CD4-positive, alpha-beta memory T cell (primary cell): ENCODE measurements at places on chromosomes 7 and 10. TPM values are rescaled to one million over a fixed set of nuclear protein-coding genes. Genes with fewer than 3 reads are reported as not detected.

DNA sequence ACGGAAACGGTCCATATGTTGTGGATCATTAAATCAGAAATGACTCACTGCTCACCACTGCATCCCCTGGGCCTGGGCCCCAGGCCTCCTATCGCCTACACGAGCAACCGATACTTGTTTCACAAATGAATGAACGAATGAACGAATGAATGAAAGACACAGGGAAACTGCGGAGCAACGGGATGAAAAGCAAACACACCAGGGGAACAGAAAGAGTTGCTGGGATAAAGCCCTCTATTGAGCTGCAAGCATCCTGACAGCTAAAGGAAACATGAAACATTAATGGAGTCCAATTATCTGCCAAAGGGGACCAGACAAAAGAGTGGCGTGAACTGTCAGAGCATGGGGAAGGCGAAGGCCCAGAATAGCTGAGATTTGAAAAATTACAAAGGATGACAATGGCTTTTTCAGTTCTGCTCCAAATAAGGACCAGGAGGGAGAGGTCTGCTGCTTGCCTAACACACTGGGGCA lies 92.1 kb downstream of the GRB10 start:
- no peaks in the 10 kb centered on the region for H3K27me3 ChIP-seq
- no peak overlapping the region for H3K27ac ChIP-seq
- no peak for DNase-seq
- no peaks in the 10 kb centered on the region for H3K36me3 ChIP-seq

GRCh38 chr10:115937768-115938056 lies 335.3 kb downstream of the GFRA1 start:
- no peak overlapping the region for H3K27ac ChIP-seq
- H3K27me3 ChIP-seq, result no peaks in the 10 kb centered on the region
- H3K36me3 ChIP-seq, result no peaks in the 10 kb centered on the region
- H3K4me3 ChIP-seq, result no peak overlapping the region

DNA sequence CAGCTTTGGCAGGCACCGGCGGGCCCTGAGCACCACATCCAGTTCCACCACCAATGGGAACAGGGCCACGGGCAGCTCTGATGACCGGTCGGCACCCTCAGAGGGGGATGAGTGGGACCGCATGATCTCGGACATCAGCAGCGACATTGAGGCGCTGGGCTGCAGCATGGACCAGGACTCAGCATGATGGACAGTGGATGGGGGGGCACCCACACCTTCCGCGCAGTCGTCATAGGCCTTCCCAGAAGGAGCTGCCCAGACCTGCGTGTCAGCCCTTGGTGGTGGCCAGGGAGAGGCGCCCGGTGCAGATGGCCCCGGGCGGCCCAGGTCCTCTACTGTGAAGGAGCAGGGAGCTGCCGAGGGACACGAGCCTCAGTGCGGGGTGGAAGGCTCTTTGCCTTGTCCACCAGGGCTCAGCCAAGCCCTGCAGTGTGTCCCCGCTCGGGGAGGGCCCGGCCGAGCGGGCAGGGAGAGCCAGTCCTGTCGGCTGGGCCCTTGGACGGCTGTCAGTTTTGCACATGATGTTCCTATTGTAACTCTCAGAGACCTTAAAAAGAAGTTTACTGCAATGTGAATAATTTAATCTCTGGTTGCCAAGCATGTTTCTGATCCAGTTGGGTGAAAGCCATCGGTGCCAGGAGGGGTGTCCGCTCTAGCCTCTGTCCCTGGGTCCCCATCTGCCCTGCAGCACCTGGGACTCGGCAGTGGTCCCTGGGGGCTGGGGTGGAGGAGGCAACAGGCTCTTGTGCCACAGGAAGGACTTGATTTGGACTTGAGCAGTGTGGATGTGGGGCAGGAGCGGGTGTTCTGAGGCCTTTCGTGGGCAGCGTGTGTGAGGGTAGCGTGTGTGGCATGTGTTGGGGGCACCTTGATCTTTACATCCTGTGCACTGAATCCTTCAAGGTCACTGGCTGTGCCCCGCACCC lies 12.6 kb downstream of the NACAD start:
- H3K4me3 ChIP-seq, result no peak overlapping the region
- no peak overlapping the region for H3K27ac ChIP-seq
- DNase-seq, result no peak
- H3K4me1 ChIP-seq, result no peaks in the 10 kb centered on the region
- no peaks in the 10 kb centered on the region for H3K27me3 ChIP-seq

GRCh38 chr7:25658375-25658774 lies 430.1 kb upstream of the NPVF start:
- no peak overlapping the region for H3K27ac ChIP-seq
- no peaks in the 10 kb centered on the region for H3K4me1 ChIP-seq
- H3K36me3 ChIP-seq, result no peaks in the 10 kb centered on the region
- no peak for DNase-seq
- no peak overlapping the region for H3K4me3 ChIP-seq

DNA sequence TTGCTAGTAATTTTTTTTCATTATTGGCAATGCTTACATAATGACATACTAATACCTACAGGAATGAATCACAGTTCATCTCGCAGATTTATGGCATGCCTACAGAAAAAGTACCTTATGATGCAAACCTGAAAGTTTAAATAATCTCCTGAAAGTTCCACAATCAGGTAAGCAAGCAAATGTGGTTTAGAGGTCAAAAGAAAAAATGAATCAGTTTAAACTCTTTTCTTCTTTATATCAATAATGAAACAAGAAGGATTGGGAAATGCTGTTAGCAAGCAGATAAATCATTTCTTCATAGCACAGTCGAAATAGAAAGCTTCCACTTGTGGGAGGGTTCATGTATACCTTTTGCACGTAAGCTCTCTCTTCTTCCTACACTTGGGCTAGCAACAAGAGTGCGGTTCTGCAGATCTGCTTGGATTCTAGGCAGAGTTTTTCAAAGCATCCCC lies 53.7 kb upstream of the MTPN start:
- no peak overlapping the region for H3K4me3 ChIP-seq
- no peaks in the 10 kb centered on the region for H3K4me1 ChIP-seq
- H3K27me3 ChIP-seq, result no peaks in the 10 kb centered on the region
- H3K36me3 ChIP-seq, result no peaks in the 10 kb centered on the region

DNA sequence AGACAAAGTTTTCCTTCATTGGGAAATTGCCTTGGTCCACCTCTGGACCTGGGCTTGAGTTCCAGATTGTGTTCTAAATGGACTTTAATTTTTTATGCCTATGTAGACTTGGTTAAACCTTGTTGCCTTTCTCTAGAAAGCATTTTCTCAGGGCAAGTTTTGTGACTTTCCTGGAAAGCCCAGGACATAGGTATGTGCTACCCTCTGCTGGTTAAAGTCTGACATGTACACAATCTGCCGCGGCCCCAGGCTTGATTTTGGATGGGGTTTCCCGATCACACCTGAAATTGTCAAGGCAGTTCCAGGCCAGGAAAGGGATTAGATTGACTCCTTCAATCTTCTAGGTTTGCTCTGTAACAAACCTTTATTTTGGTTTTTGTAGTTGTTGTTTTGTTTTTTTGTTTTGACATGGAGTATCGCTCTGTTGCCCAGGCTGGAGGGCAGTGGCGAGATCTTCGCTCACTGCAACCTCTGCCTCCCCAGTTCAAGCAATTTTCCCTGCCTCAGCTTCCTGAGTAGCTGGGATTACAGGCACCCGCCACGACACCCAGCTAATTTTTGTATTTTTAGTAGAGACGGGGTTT lies 14.1 kb upstream of the AKR1B10 start:
- peak; percentile 23 for DNase-seq
- H3K4me1 ChIP-seq, result no peaks in the 10 kb centered on the region
- H3K4me3 ChIP-seq, result no peak overlapping the region
- no peak overlapping the region for H3K27ac ChIP-seq

- H3K27ac ChIP-seq, result peak within 1 kb of the TSS; percentile 63
- no peaks in the 10 kb centered on the region for H3K27me3 ChIP-seq
- peak within 1 kb of the TSS; percentile 54 for H3K4me3 ChIP-seq
- H3K4me1 ChIP-seq, result peaks cover 27% of the 10 kb centered on the region
- no peak for DNase-seq
- no peaks in the 10 kb centered on the region for H3K36me3 ChIP-seq
Observed at GRCh38 chr7:2631946-2632732, at the start of gene TTYH3. Gene TTYH3 (plus strand): TSS chr7:2631986. CDS start chr7:2632156, 170 bp downstream.

- no peak overlapping the region for H3K27ac ChIP-seq
- H3K4me3 ChIP-seq, result no peak overlapping the region
- H3K4me1 ChIP-seq, result no peaks in the 10 kb centered on the region
- no peaks in the 10 kb centered on the region for H3K27me3 ChIP-seq
- no peak for DNase-seq
Observed at GRCh38 chr7:116045532-116045931, 15.0 kb upstream of the TFEC start.

DNA sequence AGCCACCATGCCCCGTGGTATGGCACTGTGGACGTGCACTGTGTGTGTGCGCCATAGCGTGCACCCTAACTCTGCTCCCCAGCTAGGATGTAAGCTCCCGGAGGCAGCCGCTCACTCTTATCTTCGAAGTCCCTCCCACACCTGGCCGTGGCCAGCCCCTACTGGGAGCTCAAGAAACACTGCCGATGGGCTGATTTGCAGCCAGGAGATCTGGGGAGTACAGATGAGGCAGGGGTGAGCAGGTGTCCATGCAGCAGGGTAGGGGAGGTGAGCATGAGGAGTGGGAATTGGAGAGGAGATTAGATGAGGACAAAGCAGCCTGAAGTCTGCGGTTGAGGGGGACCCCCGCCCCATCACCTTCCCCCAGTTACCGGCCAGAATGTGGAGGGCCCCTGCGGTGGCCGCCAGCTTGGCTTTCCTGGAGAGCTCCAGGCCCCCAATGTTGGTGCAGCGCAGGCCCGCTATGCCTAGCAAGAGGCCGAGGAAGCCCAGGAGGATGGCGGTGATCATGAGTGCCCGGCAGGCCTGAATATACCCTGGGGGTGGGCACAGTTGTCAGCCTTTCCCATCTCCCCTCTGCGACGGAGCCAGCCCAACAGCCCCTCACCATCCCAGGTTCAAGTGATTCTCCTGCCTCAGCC lies 3.6 kb downstream of the CLDN15 start:
- H3K4me3 ChIP-seq, result no peak overlapping the region
- no peak for DNase-seq
- peaks cover 15% of the 10 kb centered on the region for H3K36me3 ChIP-seq
- H3K27ac ChIP-seq, result no peak overlapping the region

DNA sequence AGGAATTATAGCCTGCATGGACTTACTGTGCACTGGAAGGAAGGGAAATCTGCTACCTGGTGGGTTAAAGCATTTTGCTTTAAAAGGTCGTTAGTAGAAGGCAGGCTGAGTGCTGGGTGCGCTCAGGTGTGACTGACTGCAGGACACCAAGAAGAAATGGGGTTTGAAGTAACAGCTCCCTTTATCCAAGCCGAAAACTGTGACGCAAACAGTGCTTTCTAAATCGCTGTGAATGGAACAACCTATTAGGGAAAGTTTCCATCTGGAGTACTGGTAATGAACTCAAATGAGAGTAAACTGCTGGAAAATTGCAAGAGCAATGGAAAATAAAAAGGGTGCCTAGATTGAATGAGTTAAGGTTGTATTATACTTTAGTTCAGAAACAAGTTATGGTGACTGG lies 95.3 kb downstream of the CNNM2 start:
- no peaks in the 10 kb centered on the region for H3K36me3 ChIP-seq
- H3K27me3 ChIP-seq, result no peaks in the 10 kb centered on the region
- H3K4me3 ChIP-seq, result no peak overlapping the region
- no peak for DNase-seq
- H3K4me1 ChIP-seq, result no peaks in the 10 kb centered on the region
- no peak overlapping the region for H3K27ac ChIP-seq

DNA sequence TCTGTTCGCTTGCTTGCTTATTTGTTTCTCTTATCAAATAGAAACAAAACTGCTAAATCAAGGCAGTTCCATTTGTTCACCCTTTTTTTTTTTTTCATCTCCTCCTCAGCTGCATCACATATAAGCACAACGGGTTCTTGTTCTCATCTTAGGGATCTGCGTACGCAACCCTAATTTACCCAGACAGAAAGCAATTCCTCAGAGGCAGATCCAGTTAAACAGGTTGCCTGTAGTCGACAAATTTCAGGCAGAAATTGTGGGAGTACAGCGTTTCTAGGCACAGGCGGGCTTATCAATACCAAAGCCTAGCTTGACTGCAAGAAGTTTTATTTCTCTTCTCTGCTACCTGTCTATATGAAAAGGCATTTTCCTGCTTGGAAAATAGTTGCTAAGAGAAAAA lies 565.4 kb downstream of the NXPH1 start:
- no peak overlapping the region for H3K27ac ChIP-seq
- H3K4me1 ChIP-seq, result no peaks in the 10 kb centered on the region
- no peaks in the 10 kb centered on the region for H3K36me3 ChIP-seq
- H3K4me3 ChIP-seq, result no peak overlapping the region

DNA sequence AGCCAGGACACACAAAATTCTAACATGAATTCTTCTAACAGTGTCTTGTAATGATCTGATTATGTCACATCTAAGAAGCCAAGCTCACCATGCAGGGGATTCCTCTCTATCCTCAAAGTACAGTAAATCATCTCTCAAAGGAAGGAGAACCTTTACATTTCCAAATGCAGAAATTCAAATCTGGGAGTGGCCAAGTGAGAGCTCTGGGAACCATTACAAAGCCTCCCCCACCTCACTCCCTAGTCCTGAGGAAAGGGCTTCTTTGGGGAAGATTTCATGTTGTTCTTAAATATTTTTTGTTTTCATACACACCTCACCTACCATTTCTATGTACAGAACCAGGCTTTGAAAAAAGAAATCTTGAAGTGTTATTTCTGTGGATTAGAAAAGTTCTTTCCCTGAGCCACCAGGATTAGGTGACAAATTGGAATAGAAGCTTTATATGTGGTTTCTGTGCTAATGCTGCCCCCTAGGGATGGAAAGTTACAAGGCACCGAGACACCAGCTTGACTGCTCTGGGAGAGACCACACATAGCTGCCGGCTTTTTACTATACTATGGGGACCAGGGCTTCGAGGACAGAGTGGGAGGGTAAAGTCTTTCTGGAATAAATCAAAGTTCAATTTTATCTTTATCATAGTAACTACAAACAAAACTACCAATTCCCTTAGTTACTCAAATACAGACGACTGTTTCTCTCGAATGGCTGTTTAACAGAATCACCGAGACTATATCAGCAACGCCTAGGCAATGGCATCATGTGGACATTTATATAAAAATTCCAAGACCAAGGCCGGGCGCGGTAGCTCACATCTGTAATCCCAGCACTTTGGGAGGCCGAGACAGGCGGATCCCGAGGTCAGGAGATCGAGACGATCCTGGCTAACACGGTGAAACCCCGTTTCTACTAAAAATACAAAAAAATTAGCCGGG lies 116.1 kb downstream of the RNF216 start:
- peak; percentile 70 for DNase-seq
- H3K27me3 ChIP-seq, result no peaks in the 10 kb centered on the region
- H3K4me3 ChIP-seq, result no peak overlapping the region
- H3K36me3 ChIP-seq, result peaks cover 12% of the 10 kb centered on the region
- no peak overlapping the region for H3K27ac ChIP-seq

DNA sequence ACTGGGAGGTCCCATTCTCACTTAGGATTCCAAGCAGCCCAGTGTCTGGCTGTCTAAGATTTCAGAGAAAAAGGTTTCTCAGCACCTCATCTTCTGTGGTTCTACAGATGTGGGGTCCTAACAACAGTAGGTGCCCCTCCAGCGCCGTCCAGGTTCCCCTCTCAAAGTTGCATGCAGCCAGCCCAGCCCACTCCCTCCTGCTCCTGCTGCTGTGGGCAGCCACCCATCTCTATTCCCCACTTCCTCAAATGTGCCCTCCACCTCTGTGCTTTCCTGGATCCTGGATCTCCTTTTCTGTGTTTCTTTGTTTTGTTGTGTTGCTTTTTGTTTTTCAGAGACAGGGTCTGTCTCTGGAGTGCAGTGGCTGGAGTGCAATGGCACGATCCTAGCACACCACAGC lies 13.3 kb upstream of the SLC18A3 start:
- H3K4me3 ChIP-seq, result no peak overlapping the region
- H3K36me3 ChIP-seq, result no peaks in the 10 kb centered on the region
- no peak for DNase-seq

The TDRD1 gene
- total RNA-seq, result 0.39 TPM

The SLC13A1 gene
- not detected for total RNA-seq

The TMEM26 gene
- total RNA-seq, result not detected

The NYAP1 gene
- 0.38 TPM for total RNA-seq
